ENCODE measurements at places on chromosomes 1 and 21. TPM values are rescaled to one million over a fixed set of nuclear protein-coding genes. Genes with fewer than 3 reads are reported as not detected.

Gene ST6GALNAC5
- 0.60 TPM for total RNA-seq

Gene ABCA4
- 0.42 TPM for total RNA-seq

Gene EPHA8
- total RNA-seq: not detected

Gene SELENON
- total RNA-seq: 24.0 TPM

Gene KRTAP19-1
- not detected for total RNA-seq

Gene AK5
- 2.3 TPM for total RNA-seq

Gene TOR3A
- total RNA-seq: 47.0 TPM

Gene MMP23B
- 0.79 TPM for total RNA-seq

Gene CRYBG2
- 72.4 TPM for total RNA-seq

Gene OR2L5
- not detected for total RNA-seq

Gene CCDC30
- total RNA-seq: 0.09 TPM

Gene UBXN10
- not detected for total RNA-seq

Gene TRIM62
- 7.3 TPM for total RNA-seq

Gene AMPD1
- total RNA-seq: not detected

Gene EFNA1
- total RNA-seq: 26.1 TPM

Gene MIXL1
- not detected for total RNA-seq

Gene CASQ2
- total RNA-seq: not detected

Gene SYNC
- 6.7 TPM for total RNA-seq

Gene TNFSF4
- total RNA-seq: 1.1 TPM

Gene LAMC1
- total RNA-seq: 124 TPM

Gene KIF21B
- total RNA-seq: 0.56 TPM
